IPS-NIHi11 (cell line): ENCODE measurements at places on chromosomes 12 and 14.

- DNase-seq, result no peak
Measured at GRCh38 chr12:100464529-100464928, 9.1 kb upstream of the NR1H4 start.

DNA sequence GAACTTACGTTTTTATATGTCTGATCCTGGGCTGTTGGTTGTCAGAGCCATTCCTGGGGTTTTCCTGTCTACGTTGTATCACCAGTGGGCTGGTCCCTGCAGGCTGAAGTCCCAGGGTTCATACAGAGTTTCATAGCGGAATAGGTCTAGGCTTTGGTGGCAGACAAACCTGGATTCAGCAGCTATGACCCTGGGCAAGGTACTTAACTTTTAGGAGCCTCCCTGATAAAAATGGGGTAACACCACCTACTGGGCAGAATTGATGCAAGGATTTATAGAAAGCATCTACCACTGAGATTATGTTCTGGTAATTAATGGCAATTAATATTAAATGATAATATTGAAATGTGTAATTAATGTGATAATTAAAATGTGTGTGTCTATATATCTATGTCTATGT lies 141.2 kb downstream of the SYNE2 start:
- no peak for DNase-seq

- DNase-seq, result no peak
Measured at GRCh38 chr14:55547650-55548315, 32.2 kb upstream of the KTN1 start.

GRCh38 chr12:51980809-51981127 lies 26.0 kb upstream of the TAMALIN start:
- DNase-seq, result no peak

- no peak for DNase-seq
Measured at GRCh38 chr12:31803306-31804184, 74.7 kb upstream of the AMN1 start.

DNA sequence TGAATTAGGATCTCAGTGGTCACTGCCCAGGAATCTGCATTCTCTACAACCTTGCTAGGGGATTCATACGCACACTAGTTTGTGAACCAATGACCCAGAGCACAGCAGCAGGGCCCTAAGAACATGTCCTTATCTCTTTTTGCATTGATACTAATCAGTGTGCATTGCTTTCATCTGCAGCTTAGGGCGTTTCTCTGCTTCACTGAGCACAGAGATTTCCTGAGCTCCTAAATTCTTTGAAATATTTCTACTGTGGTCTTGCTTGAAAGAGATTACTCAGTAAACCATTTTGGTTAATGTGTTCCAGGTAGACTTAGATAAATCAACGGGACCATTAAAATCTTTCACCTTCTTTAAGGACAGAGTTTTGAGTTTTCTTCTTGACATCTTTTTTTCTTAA lies 351.3 kb upstream of the KITLG start:
- DNase-seq, result no peak

DNA sequence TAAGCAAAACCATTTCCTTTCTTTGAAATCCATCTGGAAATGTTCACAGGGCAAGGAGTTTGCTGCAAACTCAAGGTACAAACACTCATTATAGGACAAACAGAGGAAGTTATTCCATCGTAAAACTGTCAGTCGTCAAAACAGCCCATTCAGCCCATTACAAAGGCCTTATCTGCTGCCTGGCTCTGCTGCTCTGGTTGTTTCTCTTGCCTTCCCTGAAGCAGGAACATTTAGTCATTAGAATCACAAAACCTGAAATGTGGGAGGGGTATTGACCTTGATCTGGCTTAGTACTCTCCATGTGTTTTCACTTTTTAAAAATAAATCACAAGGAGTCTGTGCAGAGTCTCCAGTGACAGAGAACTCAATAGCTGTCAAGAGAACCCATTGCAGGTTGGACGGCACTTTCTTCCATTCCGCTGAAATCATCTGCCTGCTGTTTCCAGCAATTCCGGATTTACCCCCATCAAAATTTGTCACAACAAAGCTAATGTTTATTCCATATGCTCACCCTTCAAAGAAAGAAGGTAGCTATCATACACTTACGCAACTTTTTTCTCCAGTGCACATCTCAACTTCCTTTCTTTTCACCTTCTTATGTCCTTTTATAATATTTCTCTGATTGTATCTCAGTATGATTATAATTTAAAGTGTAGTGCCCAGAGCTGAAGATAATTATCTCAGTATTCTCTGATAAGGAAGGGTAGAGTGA lies 24.6 kb upstream of the ITPR2 start:
- peak; percentile 31 for DNase-seq

DNA sequence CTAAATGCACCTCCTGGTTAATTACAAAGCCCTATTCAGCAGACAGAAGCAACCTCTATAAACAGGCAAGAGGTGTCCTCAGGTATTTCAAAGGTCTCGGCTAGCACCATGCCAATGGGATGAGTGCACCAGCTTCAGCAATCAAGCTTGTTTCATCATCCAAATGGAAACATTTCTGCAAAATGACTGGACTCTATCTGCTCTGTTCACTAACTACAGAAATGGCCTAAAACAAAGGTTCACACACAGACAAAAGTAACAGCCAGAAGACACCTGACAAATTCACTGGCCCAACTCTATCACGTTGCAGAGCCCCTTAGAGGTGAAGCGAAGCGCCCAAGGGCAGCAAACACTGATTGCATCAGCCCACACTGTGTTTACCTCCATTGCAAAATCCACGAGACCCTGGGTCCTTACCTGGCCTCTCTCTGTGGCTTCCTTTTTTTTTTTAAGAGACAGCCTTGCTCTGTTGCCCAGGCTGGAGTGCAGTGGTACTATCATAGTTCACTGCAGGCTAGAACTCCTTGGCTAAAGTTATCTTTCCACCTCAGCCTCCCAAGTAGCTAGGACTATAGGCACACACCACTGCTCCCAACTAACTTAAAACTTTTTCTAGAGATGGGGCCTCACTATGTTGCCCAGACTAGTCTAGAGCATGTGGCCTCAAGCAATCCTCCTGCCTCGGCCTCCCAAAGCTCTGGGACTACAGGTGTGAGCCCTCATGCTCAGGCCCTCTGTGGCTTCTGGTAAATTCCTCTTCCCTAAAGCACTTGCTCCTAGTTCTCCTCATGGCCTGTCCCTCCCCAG lies 8.5 kb upstream of the SYNE3 start:
- DNase-seq, result no peak

GRCh38 chr14:75917946-75918335 lies 63.9 kb downstream of the TGFB3 start:
- DNase-seq, result no peak

DNA sequence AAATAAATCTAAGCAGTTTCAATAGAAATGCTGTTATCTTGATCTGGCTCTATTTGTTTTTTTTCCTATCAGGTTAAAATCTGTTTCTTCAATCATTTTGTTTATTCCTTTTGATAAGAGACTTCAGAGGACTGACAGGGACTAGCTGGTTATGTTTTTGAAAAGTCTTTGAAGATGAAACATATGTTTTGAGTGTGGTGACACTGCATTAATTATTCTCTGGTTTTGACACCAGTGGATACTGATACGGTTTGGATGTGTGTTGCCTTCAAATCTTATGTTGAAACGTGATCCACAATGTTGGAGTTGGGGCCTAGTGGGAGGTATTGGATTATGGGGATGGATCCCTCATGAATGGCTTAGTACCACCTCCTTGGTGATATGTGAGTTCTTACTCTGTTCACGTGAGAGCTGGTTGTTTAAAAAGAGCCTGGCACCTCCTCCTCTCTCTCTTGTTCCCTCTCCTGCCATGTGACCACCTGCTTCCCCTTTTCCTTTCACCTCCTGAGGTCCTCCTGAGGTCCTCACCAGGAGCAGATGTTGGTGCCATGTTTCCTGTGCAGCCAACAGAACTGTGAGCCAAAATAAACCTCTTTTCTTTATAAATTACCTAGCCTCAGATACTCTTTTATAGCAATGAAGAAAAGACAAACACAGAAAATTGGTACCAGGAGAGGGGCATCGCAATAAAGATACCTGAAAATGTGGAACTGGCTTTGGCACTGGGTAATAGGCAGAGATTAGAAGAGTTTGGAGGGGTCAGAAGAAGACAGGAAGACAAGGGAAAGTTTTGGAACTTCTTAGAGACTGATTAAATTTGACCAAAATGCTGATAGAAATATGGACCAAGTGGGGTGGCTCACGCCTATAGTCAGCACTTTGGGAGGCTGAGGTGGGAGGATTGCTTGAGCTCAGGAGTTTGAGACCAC lies 23.0 kb downstream of the RASSF3 start:
- DNase-seq, result no peak

DNA sequence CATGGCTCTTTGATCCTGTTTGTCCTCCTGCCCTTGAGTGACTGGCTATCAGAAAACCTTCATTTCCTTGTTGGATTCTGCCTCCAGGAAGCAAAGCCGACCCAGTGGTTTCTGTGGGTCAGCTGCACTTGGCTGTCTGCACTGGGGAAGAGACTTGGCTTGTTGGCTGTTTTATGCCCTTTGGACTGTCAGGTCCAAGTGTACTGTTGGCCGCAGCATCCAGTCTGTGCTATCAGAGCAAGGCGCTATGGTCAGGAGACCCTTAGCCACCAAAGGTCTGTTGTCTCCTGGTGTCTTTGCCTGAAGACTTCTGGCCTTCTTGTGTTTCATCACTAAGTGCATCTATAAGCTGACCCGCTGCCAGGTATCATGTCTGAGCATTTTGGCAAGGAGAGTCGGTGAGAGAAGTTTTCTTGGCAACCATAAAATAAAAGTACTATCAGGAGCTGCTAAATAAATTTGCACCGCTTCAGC lies 177.4 kb upstream of the HIF1A start:
- no peak for DNase-seq

DNA sequence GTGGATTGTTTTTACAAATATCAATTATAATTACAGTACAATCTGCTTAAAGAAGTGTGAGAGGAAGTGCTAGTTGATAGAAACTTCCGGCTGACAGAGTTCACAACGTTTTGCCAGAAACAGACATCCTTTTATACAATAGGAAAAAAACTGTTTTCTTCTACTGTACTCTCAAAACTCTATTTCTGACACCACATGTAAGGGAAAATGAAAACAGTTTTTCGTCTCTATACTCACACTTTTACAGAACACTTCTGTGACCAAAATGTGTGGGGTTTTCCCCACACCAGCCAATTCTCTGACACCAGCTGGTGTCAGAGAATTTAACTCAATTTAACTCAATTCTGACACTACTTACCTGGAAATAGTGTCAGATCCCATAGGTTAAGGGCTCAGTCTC lies 24.2 kb upstream of the HIF1A start:
- no peak for DNase-seq

- no peak for DNase-seq
Measured at GRCh38 chr14:69685716-69686115, 74.3 kb downstream of the SUSD6 start.

DNA sequence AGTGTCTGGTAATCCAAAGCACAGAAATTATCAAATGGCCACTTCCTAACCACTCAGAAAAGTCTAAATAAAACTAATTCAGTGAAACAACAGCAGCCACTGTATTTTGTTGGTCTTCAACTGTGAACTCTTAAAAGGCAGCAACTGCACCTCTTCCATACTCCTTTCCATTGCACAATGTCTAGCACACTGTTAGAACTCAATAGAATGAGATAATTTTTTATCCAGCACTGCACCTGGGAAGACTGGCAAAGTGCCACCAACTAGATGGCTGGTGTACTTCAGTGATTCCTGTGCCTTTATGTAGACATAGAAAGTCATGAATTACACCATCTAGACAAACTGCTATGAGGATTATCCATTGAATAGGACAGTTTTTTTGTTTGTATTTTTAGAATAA lies 26.2 kb downstream of the LGR5 start:
- no peak for DNase-seq

DNA sequence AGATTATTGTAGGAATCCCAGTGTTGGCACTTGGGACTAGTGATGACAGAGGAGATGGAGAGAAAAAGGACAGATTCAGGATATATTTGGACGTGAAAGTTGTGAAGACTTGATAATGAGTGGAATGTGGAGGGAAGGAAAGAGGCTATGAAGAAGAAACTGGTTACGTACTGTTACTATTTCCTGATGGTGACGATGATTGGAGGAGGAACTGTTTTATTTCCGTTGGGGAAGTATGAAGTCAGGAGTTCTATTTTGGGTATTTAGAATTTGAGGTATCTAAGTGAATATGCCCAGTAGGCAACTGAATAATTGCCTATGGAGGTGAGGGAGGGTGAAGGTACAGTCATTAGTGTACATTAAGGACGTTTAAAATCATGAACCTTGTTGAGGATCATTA lies 207.2 kb downstream of the TMTC2 start:
- DNase-seq, result no peak

DNA sequence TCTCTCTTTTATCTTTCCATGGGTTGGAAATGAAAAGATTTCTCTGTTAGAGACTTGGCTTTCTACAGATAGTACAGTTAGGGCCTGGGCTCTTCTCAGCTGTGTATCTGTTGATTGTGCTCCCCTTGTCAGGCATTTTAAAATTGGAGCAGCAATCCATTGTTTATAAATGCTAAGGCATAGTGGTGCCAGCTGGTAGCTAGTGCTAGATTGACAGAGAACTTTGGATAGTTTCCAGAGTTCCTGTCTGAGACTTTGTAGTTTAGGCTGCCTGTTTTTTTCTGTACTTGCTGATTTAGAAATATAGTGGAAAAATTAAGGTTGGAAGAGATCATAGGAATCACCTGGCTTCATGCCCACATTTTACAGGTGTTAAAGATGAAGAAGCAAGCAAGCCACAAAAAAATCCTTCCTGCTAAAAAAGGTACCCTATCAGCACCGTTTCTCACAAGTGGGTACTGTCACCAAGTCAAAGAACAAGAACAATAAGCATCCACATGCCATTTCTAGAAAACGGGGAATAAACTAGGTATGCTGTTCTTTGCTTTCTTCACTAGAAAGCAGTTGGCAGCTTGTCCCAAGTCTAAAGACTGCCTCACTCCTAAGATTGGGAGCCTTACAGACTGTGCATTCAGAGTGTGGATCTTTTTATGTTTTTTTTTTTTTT lies 6.2 kb downstream of the TTLL5 start:
- no peak for DNase-seq

DNA sequence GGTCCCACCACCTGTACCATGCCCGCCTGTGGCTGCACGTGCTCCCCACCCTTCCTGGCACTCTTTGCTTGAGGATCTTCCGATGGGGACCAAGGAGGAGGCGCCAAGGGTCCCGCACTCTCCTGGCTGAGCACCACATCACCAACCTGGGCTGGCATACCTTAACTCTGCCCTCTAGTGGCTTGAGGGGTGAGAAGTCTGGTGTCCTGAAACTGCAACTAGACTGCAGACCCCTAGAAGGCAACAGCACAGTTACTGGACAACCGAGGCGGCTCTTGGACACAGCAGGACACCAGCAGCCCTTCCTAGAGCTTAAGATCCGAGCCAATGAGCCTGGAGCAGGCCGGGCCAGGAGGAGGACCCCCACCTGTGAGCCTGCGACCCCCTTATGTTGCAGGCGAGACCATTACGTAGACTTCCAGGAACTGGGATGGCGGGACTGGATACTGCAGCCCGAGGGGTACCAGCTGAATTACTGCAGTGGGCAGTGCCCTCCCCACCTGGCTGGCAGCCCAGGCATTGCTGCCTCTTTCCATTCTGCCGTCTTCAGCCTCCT lies 1.1 kb downstream of the INHBE start:
- no peak for DNase-seq

GRCh38 chr14:96368534-96368933 lies 5.2 kb downstream of the GSKIP start:
- no peak for DNase-seq
